ENCODE measurements at places on chromosomes 6 and 20.

DNA sequence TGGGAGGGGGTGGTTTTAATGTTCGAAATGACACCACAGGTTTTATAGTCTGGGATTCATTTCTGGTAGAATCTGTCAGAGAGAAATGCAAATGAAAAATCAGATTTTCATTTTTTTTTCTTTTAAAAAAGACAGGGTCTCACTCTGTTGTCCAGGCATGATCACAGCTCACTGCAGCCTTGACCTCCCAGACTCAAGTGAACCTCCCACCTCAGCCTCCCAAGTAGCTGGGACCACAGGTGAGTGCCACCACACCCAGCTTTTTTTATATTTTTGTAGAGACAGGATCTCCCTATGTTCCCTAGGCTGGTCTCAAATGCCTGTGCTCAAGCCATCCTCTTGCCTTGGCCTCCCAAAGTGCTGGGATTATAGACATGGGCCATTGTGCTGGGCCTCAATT lies 2.4 kb upstream of the ADNP start:
- no peak for DNase-seq

GRCh38 chr6:24752917-24753492 lies 21.7 kb upstream of the GMNN start:
- DNase-seq, result no peak

DNA sequence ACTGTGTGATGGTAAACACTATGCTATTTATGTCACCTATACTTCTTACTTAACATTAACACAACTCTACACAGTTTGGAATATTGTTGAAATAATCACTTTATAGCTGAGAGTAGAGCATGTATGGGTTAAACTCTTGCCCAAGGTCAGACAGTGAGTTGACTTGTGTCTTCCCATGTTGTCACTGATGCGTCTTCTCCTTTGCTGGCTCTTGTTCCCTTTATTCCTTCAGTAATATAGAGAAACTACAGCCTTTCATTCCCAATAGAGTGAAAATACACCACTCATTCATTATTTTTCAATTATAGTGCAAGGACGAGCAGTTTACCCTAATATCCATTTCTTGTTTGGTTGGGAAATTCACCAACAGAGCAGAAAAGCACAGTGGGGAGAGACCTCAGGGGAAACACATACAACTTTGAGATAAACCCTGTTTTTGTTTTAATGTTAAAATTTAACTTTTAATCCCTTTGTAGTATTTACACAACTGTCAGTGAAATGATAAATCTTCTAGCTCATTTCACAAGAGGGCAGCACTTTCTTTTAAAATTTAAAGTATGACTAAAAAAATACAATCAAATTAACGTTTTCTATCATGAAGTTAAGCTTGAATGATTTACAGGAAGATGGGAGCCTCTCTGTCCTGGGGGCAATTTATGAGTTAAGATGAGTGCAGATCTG lies 363.0 kb downstream of the UTRN start:
- no peak for DNase-seq

DNA sequence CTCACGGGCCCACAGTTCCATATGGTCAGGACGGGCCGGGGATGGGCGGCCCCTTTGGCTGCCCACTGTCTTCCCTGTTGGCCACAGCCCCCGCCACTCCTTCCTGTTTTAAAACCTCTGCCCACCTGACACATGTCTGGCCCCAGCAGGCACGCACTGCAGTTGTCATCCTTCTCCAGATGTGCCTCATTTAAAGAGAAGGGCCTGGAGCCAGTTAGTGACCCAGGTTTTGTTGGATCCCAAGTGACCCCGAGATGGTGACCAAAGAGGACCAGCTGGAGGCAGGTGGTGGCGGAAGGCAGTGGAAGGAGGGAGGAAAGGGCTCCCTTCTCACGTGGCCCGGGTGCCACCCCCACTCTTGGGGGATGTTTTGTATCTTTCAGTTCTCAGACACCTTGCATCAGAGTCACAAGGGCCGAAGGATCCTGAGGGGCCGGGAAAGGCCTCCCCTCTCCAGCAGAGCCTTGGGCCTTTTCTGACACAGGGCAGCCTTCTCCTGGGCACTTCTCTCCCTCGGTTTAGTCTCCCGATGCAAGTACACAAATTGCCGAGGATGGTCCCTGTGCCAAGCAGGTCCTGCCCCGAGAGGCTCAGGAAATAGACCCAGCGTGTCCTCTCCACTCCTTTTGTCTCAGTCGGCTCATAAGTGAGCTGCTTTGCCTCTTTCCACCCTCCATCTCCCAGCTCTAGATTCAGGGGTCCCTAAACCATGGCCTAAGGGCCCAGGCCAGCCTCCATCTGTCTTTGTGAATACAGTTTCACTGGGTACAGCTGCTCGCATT lies 117.6 kb downstream of the SULF2 start:
- no peak for DNase-seq

- DNase-seq, result no peak
These were observed 108.8 kb downstream of the PPP1R14C start for GRCh38 chr6:150251566-150252186.

DNA sequence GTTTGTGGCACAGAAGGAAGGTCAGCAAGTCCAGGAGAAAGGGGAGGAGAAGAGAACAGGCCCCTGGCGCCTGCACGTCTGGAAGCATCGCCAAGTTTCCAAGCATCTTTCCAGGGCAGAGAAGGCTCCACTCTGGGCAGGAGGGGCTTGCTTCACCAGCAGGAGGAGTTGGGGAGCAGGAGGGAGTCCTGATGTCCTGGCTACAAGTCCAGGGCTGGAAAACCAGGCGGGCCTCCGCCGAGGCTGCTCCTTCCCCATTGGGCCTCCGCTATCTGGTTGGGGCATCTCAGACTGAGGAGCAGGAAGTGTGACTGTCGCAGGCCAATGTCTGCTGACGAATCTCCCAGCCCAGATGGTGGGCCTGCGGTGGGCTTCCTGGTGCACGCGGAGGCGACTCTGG lies 421.9 kb downstream of the PREX1 start:
- no peak for DNase-seq

DNA sequence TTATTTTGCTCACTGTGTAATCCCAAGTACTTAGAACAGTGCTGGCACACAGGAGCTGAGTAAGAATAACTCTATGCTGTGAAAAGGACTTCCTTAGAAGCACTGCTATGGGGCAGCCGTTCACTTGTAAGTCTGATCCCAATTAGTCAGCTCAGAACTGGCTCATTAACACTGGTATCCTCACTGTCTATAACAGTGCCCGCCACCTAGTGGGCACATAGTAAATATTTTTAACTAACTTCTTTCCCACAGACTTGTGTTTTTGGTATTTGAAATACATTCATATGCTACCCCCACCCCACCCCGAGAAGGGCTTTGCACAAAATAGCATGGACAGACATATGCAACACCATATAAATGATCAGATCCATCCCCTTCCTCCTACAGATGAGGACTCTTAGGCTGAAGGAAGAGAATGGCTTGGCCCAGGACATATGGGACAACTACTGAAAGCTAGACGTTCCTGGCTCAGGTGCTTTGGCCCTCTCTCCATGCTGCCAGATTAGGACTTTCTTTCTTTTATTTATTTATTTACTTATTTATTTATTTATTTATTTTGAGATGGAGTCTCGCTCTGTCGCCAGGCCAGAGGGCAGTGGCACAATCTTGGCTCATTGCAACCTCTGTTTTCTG lies 47.1 kb downstream of the DST start:
- DNase-seq, result peak; percentile 29

- DNase-seq, result peak; percentile 93
These were observed 3.8 kb downstream of the EFHC1 start for GRCh38 chr6:52423971-52424381.

DNA sequence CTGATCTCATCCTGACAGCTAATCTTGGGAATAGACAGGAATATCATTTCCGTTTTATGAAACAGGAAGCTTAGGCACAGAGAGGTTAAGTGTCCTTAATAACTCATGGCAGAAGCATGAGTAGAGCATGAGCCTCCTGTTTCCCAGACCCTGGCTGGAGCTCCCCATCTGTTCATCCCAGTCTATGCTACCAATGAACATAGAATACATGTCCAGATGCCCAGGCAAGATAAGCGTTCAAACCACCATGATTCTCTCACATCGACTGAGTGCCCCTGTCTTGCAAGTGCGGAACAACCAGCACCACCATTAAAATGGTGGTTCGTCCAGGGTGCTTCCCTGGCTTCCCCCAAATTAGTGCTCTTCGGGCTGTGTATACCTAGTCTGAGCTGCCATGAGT lies 217.1 kb downstream of the FARS2 start:
- no peak for DNase-seq

DNA sequence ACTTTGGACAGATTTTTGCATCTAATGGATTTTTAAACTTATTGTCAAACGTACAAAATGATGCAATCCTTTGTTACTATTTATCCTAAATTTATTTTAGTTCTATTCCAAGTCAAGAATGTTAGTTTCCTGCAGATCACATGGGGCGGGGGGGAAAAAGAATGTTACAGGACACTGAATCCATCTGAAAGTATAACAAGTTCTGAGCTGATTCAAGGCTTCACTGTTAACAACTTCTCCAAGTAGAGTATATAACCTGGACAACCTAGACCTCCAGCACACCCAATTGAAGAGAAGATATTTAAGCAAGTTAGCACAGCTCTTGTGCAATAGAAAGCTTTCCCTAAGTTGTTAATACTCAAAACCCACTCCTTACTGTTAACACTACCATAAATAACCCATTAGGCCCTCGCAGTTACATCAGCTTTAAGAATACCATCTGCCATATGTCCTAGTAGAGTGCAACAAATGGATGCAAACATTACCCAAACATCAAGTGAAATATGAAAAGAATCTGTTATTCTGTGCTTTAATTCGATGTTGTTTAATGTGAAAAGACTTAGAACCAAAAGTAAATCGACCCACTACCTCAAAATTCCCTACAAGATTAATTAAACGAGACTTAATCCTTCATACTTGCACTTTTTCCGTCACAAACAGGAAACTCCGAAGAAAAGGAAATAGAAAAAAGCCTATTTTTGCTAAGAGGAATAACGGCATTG lies 1.3 kb downstream of the SEC63 start:
- peak; percentile 74 for DNase-seq

DNA sequence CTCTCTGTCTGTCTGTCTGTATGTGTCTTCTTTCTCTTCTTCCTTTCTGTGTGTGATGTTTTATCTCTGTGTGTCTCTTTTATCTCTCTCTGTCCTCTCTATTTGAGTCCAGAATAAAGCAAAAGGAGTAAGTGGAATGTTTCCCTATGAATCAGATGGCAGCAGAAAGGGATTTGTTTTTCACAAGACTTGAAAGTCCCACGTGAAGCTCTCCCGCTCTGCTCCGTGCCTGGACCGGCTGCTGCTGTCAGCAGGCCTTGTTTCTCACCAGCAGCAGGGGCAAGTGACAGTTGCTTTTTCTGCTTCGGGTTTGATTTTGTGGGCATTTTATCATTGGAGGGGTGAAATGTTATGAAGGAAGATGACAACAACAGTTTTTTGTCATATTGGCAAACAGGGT lies 212.7 kb downstream of the PACRG start:
- no peak for DNase-seq

DNA sequence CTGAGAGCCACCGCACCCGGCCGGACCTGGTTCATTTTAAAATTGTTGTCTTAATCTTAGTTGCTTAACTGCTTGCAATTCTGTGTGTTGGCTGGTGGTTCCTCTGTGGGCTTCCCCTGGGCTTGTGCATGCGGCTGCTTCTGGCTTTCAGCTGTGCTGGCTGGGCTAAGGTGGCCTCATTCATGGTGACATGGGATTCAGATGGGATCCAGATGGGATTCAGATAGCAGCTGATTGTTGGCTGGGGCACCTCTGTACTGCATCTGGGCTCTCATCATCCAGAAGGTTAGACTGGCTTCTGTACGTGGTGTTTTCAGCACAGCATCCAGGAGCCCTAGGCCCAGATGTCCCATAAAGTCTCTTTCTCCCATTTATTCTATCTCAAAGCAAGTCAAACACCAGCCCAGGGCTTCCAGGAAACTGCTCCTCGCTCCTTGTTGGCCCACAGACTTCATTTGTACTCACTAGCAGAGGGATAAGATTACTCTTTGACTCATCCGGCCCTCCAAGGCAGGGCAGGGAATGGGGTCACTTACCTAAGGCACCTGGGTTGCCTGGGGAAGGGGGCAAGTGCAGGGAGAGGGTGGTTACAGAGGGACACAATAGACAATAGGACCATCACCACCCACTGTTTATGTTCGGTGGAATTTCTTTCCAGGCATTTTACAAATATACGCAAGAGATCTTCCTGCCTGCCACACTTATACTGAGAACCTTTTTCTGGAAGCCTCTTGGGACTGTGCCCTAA lies 10.2 kb upstream of the PEDS1 start:
- no peak for DNase-seq

DNA sequence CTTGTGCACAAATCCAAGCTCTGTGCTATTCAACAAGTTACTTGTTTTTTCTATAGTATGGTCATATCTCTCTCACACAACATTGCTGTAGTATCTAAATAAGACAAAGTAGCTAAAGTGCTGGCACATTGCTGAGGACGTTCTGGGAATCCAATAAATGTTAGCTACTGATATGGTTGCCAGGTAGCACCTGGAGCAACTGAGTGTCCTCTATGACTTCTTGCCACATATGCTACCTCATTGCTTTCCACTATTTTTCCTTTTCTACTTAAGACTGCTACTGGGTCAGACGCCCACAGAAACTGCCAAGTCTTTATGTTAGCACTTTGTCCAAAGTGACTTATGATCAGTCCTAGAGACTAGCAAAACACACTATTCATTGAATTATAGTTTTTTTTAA lies 85.3 kb downstream of the SYCP2 start:
- DNase-seq, result no peak

DNA sequence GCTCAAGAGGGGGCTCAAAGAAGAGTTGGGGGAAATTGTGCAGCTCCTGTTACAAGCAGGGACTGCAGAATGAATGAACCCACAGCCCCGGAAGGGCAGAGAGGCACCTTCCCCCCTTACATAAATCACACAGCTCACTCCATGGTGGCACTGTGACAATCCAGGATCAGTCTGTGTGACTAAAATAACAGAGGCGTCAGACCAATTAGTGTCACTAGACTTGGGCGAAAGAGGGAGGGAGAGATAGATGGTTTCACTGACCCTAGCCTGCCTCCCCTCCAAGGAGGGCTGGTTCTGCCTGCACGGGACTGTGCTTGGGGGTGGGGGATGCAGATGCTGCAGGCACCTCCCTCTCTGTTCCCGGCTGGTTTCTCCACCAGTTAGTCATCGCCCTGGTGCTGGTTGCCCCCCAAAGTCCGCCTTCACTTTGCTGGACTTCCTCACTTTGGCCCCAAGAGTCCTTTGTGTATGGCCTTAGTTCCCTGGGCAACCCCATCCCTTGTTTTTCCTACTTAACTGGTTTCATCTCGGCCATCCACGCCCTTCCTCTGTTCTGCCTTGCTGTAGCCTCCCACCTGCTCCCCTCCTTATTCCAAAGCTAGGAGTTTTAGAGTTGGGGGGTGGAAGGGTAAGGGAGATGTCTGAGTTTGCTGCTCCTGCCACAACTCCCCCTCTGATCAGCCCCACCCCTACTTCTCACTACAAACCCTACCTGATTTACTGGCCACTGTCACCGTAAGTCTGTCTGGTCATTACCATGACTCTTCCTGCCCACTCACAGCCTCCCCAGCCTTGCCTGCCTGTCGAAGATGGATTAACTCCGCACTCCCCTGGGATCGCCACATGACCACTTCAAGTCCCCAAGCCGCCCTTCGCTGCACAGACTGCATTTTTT lies 17.7 kb downstream of the CCDC167 start:
- no peak for DNase-seq
